ENCODE measurements at places on chromosomes 1 and 21.

DNA sequence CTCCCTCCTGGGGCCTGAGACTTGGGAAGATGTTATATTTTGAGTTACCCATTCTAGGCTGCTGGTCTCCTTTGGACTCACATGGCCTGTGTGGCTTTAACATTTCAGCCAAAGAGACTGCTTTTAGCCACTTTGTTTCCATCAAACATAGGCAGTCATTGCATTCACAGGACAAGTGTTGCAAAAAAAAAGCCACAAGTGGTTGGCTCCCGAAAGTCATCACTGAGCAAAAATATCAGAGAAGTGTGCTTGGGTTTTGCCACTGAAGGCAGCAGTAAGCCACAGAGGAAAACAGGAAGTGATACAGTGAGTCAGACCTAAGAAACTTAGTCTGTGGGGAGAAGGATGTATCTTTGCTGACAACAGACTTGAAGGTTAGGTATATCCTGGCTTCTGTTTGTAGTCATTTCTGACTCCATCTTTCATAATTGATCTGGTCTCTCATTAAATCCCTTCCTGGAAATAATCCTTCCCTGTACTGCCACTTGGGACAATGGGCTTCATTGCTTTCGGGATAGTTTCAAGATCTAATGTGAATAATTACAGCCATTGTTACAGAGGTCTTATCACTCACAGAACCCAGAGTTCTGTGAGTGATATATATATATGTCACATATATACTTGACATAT lies 80.9 kb downstream of the COLGALT2 start:
- DNase-seq: peak; percentile 27

DNA sequence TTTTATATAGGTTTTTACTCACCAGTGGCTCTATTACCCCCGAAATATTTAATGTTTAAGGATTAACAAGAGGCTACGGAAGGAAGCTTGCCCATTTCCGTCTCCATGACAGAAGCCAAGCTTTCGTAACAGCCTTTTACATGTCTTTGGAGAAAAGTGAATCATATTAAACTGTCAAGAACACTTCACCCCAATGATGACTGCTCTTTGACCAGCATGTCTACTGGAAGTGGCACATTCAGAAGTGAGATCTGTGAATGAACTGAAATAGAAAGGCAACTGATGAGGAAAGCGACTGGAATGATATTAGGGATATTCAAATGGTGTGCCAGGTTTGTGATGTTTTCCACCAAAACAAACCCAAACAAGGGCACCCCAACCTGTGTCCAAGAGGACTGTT lies 8.5 kb upstream of the PRDM15 start:
- DNase-seq: no peak

- peak; percentile 48 for DNase-seq
These were observed 16.9 kb downstream of the RPTN start for GRCh38 chr1:152141971-152142584.

DNA sequence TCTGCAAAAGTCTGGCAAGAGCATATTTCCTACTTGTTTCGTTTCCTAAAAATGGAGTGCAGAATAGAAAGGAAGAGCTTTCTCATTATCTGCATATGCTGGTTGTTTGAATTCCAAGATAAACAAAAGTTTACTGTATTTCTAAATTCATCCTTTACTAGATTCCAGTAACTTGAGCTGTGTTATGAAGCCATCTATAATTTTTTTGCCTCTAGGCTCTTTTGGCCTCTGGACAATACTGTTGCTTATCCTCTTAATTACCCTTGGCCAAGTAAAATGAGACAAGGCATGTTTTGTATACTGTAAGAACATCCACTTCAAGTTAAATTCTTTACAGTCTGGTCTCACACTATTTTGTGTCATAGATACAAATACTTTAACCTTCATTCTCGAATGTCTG lies 45.6 kb upstream of the HFM1 start:
- DNase-seq: no peak

DNA sequence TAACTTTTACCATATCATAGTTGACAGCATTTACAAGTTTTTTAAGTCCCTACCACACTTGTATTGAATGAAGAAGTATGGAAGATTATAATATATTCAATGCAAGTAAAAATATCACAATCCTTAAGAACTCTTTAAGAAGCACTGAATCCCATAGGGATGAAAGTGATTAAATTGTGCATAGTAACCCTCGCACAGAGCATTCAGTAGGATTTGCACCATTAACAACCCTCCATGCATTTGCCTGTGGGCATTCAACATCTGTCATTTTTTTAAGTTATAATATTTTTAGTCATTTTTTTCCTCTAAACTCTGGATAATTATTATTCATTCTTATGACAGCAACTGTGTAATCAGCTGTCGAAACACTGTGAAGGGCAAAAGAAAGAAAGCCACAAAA lies 10.1 kb downstream of the SELE start:
- DNase-seq: no peak

DNA sequence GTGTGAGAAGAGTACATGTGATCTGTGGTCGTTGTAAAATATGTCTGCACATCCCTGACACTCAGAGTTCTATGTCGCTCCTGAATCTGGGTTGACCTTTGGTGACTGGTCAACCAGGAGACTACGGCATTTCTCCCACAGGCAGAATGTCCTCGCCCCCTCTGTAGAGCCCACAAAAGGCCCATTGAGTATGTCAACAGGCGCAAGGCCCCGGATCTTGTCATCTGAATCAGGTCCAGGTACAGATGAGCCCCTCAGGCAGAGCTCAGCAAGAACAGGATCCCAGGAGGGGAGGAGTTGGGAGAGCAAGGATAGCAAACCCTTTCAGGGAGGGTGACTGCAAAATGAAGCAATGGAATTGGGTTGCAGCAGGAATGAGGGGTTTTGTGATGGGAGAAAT lies 126.5 kb downstream of the MATN1 start:
- no peak for DNase-seq

DNA sequence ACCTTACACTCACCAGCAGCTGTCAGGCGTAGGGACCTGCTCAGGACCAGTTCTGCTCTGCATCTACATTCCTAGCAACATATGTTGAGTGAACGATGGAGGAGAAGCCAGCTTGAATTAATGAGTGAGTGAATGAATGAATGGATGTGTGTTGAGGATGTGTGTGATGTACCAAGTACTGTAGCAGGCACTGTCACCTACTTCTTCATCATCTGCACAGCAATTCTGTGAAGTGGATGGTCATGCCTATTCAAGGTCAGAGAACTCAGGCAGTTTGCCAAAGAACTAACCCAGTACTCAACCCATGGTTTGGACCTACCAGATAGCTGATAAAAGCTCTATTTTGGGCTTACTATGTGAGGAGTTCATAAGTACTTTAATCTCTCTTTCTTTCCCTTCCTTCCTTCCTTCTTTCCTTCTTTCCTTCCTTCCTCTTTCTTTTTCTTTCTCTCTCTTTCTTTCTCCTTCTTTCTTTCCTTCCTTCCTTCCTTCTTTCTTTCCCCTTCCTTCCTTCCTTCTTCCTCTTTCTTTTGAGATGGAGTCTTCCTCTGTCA lies 56.9 kb downstream of the ATP1A1 start:
- DNase-seq: no peak

GRCh38 chr1:11543796-11544195 lies 64.8 kb downstream of the DISP3 start:
- no peak for DNase-seq

- no peak for DNase-seq
These were observed 3.6 kb downstream of the ADPRS start for GRCh38 chr1:36092166-36092797.

DNA sequence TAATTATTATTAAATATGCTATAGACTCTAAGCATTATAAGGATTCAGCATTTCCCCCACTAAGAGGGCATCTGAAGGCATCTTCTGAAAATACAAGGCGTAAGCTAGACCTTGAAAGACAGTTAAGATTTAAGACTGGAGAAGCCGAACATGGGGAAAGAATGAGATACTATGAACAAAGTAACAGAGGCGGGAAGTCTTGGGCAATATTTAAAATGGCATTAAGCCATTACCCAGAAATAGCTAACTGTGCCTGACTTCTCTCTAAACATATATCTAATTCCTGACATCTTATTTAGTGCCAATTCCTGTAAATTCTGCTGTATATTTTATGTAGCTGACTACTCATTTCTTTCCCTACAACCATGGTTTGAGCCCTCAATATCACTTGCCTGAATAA lies 20.9 kb downstream of the DPH5 start:
- no peak for DNase-seq

DNA sequence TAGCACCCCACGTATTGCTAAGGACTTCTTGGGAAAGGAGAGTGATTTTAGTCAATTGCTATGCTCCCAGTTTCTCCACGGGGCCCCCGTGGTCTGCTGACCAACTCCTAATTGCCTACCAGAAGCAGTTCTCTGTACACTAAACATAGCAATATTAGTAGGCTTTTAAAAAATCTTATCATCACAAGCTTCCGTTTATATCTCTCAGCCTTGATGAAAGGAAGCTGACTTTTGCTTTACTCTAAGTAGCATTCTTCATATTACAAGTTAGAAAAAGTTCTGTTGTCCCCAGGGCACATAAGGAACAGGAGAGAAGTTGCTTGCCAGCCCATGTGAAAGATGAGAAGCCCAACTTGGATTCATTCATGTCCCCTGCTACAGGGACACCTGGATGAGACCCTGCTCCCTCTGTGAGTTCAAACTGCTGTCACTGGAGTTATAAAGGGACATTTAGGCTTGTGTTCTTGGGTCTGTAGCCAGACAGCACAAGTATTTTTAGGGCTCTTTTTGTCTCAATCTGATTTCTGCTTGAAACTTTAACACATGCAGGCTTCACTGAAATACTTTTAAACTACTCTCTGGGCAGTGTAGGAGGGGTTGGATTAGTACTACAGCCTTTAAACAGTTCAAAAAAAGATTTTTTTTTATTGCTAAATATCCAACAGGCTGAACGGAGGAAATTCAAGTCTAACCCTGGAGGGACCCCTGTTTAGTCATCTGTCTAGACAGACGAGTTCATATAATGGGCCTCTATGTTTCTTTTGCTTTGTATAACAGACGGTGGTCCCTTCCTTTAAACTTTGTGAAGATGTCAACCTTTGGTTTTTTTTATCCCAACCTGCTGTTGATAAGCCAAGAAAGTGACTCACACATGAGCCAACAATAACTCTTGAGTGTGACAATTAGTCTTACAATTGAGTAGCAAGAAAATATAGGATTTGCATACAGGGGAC lies 29.5 kb downstream of the TGFB2 start:
- DNase-seq: no peak

DNA sequence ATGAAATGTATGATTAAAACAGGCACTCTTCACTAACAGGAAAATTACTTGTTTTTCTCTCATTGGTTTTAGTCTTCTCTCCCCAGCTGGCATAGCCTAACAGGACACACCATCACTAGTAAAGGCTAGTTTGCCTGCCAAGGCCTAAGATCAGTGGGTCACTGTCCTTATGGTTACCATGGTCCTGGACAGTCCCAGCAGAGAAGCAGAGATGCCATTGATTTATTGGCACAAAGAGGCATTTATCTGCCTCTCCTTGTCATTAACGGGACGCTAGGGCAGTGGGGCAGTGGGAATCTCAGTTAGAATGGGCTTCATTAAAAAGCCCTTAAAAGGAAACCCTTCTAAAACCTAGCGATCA lies 13.9 kb downstream of the CD247 start:
- no peak for DNase-seq

DNA sequence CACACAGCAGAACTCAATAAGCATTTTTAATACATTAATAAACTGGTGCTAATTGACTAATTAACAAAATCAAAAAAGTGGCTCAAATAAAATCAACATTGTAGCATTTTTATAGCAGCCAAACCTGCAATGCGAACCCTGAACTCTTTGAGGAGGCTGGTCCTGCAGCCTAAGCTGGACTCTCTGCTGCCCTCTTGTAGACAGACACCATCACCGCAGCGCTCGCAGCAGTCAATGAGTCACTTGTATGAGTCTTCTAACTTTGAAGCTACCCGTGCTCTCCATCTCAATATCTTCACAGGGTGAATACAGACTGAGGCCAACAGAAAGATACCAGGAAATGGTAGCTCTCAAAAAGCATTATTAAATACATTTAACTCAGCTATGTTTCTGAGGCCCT lies 9.7 kb upstream of the KRTAP7-1 start:
- DNase-seq: no peak

DNA sequence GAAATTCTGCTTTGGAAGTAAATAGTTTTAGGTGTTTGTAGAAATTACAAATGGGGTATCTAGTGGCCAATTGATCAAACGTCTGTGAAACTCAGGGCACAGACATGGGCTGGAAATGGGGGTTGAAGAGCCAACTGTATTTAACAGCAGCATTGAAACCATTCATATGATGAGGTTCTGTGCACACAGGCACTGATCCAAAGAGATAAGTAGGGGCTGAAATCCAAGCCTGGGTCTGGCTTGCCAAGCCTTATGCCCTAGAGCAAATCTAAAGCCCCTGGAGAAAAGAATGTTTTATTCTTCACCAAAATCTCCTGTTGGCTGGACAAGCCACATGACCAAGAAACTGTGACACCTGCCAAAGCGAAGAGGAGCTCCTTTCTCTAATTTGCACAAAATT lies 67.6 kb upstream of the ST6GALNAC5 start:
- DNase-seq: no peak

DNA sequence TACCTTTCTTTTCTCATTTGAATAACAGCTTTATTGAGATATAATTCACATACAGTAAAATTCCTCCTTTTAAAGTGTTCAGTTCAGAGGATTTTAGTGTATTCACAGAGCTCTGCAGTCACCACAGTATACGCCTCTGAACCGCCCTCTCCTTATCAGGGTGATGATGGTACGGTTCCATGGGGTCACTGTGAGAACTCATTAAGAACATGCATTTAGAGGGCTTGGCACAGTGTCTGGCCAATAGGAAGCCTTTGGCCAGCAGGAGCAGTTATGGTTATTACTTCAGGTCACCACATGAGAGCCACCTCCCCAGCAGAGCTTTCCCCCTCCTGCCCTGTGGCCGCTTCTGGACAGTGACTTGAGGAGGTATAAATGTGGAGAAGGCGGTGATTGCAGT lies 27.3 kb downstream of the KCNQ4 start:
- no peak for DNase-seq

DNA sequence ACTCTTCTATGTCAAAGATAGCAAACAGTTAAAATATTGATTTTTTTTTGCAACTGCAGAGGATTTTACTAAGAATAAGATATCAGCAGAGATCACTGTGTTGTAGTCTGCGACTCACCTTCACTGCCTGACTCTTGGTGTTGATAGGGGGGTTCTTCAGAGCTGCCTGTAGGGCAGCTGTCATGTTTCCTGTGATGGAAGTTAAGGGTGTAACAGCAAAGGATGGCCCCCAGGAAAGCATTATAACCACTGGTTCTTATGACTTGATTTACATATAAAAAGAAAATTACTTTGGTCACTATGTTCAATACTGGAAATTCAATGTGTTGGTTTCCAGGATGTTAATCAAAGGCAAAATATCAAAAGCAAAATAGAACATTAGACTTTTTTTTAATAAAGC lies 2.6 kb downstream of the ARPC5 start:
- no peak for DNase-seq

GRCh38 chr1:223706077-223706973 lies 6.0 kb upstream of the CAPN2 start:
- DNase-seq: peak; percentile 74

- DNase-seq: no peak
These were observed 820 bp downstream of the NUP210L start for GRCh38 chr1:154154053-154154452.

- no peak for DNase-seq
These were observed 332.1 kb downstream of the RRAGC start for GRCh38 chr1:38527373-38527966.

GRCh38 chr21:36734367-36735200 lies 35.7 kb downstream of the SIM2 start:
- DNase-seq: no peak

All from AG09319 (cell line).